Activated CD8-positive, alpha-beta memory T cell treated with anti-CD3 and anti-CD28 coated beads, Interleukin-2, amount 50 U/mL, for 48 hours (primary cell): ENCODE measurements at places on chromosomes 3 and 15.

DNA sequence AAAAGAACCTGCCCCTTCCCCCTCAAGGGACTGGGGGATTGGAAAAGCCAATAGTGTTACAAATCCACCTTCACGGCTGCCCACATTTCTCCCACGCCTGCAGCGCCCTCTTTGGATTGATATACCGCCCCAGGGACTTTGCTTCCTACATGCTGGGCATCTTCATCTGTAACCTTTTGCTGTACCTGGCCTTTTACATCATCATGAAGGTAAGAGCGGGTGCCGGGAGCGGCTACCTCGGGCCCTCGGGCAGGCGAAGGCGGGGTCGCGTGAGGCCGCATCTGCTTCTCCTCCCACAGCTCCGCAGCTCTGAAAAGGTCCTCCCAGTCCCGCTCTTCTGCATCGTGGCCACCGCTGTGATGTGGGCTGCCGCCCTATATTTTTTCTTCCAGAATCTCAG lies 73.1 kb downstream of the USF3 start:
- no peak for DNase-seq

DNA sequence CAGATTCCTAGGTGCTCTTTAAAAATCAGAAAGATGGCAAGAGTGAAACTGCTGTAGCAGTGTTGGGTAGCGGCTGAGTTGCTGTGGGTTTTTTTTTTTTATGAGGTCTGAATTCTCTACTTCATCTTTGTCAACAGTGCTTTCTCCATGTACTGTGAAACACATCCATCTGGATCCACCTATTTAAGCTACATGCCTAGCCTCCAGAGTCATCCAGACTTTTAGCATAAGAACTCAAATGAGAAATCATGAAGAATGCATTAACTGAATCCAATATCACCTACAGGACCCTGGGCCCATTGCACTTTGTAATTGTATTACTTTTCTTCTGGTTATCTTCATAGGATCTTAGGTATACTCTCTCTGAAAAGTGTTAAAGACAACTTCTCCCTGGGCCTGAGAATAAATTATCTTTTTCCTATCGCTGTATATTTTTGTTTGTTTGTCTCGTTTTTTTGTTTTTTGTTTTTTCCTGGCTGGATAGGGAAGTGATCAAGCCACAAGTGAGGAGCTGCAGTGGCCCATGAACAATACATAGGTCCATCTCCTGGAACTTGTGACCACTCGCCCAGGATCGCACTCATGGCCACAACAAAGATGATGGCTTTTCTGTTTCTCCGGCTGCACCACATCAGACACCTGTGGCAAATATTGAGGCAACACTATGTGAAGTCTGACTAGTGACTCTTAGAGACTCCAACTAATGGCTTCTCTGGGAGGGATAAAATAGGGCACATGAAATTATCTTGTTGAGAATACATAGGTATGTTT lies 609.9 kb upstream of the AGTR1 start:
- DNase-seq, result no peak

DNA sequence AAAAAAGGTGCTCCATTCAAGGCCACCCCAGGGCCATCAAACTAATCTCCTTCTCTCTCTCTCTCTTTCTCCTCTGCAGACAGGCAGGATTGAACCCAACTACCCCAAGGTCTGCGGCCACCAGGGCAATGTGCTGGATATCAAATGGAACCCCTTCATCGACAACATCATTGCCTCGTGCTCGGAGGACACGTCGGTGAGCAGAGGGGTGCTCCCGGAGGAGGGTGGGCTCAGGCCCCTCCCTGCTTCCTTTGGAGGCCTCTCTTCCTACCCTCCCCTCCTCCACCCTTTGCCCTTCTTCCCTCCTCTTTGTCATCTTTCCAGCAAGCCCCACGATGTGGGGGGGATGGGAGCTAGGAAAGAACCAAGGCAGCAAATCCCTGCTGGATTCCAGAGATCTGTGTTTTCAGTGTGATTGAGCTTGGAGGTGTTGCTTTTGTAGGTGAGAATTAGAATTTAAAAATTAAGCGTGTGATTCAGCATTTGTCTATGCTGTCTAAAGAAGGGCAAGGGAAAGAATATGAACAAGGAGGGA lies 116.3 kb downstream of the CORO2B start:
- DNase-seq, result no peak

DNA sequence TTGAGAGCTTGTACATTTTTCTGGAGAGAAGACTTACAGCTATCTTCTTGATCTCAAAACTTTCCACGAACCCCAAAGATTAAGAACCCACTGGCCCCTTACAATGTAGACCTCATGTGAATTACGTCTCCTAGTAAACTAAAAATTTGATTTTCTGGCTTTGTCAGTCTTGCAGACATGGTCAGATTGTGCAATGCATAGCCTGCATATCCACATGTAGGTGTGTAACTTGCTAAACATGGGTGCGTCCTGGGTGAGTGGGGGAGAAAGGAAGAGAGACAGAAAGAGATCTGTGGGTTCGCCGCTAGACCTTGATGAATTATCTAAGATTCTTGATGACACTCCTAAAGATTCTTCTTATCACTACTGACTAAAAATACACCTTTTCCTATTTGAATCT lies 561.2 kb upstream of the MDFIC2 start:
- DNase-seq, result no peak

- no peak for DNase-seq
Measured at GRCh38 chr3:132311841-132312240, 5.4 kb upstream of the ACP3 start.

GRCh38 chr15:66897416-66897815 lies 168.0 kb upstream of the SMAD3 start:
- no peak for DNase-seq
